ENCODE measurements at places on chromosomes 7 and 10.

DNA sequence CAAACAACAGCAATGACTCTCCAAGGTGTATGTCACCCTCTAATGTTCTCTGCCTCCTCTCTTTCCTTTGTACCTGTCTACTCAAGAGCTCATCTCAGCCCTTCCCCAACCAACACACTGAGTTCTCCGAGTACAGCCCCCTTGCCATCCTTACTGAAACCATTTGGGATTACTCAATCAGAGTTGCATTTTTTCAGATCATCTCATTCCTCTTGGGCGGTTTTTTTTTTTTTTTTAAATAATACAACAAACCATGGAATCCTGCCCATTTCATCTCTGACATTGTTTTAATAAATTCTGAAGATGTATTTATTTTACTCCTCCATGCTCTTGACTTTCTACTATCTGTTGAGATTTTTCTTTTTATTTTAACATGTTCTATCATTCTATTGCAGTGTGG lies 4.2 kb upstream of the CREB3L2 start:
- no peak for DNase-seq

DNA sequence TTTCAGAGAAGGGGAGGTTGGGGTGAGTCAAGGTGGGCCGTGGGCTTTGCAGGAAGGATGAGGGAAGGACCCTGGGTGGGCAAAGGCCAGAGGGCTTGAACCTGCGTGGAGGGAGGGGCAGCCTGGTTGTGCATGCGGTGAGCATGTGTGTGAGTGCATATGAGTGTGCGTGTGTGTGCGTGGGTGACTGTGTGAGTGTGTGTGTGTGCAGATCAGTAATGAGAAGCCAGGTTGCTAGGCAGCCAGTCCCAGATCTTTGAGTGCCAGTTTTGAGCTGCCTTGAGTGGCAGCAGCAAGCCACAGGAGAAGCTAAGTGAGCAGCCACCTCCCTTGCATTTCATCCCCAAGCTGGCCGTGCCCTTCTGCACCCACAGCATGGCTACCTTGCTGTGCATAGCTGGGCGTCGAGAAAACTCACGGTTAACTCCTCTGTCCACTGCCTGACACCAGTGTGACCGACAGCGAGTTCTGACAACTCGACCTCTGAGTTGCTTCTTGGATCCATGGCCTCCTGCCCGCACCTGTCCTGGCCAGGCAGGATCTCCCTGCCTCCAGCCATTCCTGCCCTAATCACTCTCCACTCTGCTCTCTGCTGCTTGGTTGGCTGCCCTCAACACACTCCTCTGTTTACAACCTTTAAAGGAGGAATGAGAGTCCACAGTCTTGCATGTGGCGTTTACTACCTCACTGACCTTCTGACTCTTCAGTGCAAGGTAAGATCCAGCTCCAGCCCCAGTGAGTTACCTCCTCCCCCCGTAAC lies 775.4 kb downstream of the TYW1 start:
- no peak for DNase-seq

DNA sequence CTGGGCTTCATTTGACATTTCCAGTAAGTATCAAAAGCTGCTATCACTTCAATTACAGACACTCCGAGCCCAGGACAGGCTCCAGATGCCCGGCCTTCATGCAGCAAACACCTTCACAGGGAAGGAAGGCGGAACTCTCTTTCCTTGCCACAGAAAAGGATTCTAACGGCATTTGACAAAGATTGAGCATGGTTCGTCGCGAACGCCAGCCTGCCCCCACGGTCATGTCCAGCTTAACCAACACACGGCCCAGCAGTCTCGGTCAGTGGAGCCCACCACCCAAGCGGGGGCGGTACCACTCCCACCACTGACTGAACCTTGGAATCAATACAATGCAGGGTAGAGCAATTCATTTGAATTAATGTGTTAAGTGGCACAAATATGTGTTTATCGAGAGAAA lies 607.2 kb downstream of the DNAJB6 start:
- no peak for DNase-seq

DNA sequence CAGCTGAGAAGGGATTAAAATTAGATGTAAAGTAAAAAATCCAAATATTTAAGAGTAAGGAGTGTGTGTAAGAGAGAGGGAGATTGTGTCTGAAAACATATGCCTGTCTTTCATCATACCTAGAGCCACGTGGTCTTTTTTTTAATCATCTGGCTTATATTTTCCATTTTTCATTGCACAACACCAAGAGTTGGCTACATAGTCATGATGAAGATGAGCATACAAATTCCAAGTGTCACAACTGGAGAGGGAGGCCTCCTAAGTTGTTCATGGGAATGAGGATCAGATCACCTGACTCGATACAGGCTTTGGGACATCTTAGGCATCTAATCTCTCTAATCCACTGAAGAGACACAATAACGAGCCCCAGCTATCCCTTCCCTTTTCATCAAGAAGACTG lies 47.2 kb upstream of the CCDC3 start:
- no peak for DNase-seq

DNA sequence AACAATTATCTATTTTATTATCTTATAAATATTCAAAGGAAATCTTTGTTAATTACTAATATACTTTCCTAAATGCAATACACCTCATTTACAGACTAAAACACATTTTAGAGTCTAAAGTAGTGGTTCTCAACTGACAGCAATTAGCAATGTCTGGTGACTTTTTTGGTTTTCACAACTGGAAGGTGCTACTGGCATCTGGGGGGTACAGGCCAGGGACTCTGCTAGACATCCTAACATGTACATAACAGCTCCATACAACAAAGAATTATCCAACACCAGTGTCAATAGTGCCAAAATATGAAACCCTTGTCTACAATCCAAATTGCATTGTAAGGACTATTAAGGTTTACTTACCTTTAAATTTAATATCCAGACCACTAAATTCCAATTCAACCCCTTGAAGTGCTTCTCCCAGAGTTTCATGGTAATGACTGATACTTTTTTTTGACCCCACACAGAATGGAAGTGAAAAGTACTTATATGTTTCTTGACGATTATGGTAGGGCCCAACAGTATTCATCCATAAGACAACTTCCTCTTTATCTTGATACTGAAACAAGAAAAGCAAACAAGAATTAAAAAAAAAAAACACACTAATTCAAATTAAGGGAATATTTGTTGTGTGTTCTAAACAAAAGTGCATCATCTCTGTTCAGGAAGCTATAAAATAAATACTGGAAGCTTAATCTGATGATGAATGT lies 10.4 kb downstream of the TM9SF3 start:
- no peak for DNase-seq

GRCh38 chr10:104937567-104937966 lies 296.5 kb downstream of the SORCS3 start:
- DNase-seq, result peak; percentile 13

DNA sequence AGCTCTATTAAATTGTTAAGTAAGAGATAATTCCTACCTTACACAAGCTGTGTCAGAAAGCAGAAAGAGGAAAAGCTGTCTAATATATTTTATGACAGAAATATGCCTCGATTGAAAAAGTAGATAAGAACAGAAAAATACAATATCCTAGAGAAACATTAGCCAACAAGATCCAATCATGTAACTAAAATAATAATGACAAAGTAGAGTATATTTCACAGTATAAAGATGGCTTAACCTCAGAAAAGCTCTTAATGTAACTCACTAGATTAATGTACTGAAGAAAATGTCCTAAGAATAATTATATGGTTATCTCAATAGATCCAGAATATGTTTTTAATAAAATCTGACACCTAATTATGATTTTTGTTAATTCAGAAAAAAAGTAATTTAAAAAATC lies 89.8 kb upstream of the HABP2 start:
- no peak for DNase-seq

- no peak for DNase-seq
These were observed 255.4 kb upstream of the LRGUK start for GRCh38 chr7:133871757-133872156.

DNA sequence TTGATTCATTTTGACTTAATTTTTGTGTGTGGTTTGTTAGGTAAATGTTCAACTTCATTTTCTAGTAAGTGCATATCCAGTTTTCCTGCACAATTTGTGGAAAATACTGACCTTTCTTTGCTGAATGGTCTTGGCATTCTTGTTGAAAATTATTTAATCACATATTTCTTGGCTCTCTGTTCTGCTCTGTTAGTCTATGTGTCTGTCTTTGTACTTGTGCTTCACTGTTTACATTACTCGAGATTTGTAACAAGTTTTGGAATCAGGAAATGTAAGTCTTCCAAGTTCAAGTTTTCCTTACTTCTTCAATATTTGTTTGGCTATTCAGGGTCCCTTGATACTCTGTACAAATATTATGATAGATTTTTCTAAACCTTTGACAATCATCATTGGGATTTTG lies 838.2 kb upstream of the POM121L12 start:
- DNase-seq, result no peak

- no peak for DNase-seq
These were observed 15.1 kb upstream of the ATE1 start for GRCh38 chr10:121942749-121943416.

- peak; percentile 21 for DNase-seq
These were observed 333.9 kb downstream of the AUTS2 start for GRCh38 chr7:69932034-69932628.

GRCh38 chr7:80763289-80763688 lies 124.8 kb downstream of the CD36 start:
- no peak for DNase-seq

- DNase-seq, result no peak
These were observed 39.7 kb downstream of the TES start for GRCh38 chr7:116249969-116250553.

- DNase-seq, result no peak
These were observed 571.3 kb downstream of the GLRX3 start for GRCh38 chr10:130707389-130707979.

- no peak for DNase-seq
These were observed 22.7 kb upstream of the TCTN3 start for GRCh38 chr10:95716466-95716865.

- no peak for DNase-seq
These were observed at the start of gene AKR1E2 for GRCh38 chr10:4825868-4826791. Gene AKR1E2, plus strand, starts transcription at chr10:4826207. Its CDS starts 118 bp downstream, at chr10:4826325.

DNA sequence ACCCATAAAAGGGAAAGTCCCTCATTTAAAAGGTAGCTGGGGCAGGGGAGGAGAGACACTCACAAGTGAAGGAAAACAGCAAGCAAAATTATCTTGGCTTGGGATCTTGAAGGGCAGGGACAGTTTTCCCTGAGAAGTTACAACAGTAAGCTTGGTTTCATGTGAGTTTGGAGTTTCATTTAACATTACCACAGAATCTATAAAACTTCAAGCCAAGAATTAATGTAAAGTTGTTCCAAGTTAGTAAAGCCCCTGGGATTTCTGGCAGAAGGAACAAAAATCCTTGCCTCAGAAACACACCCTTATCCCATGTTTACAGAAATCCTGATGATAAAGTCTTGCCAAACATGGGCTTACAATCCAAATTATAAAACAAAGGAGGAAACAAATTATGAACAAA lies 19.2 kb downstream of the CRPPA start:
- no peak for DNase-seq

- no peak for DNase-seq
These were observed 90.1 kb upstream of the NPSR1 start for GRCh38 chr7:34567906-34568305.

GRCh38 chr10:43267811-43268210 lies 946 bp upstream of the RASGEF1A start:
- DNase-seq, result no peak
